ENCODE measurements at places on chromosomes 16 and 17.

DNA sequence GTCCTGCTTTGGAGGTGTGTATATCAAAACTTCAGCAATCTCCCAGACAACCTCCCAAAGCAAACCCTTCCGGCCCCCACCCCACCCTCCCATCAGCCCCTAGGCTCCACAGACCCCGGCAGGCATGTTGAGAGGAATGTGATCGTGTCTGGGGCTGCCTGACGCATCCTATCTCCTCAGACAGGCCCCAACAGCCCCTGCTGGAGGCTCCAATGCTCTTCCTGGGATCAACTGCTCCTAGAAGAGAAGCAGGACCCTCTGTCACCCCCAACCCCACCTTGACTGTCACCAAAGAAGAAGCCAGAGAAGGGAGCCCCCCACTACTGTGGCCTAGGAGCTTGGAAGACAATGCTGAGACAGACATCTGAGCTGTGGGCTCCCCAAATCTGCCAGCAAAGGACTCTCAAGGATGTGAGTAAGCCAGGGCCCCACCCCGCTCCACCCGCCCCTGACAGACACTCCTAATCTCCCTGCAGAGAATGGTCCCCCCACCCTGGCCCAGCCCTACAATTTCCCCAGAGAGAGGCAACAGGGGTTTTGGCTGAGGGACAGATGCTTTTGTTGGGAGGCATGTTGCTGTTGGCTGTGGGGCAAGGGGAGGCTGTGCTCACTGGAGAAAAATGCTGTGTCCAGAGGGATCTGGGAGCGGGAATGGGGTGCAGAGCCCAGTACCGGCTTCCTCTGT is 1.6 kb upstream of the KRT14 start:
- DNase-seq, result no peak

GRCh38 chr16:86020971-86021370 is 122.0 kb downstream of the IRF8 start:
- DNase-seq, result no peak

- DNase-seq, result peak; percentile 40
Observed at GRCh38 chr17:4678448-4679026, 25.4 kb downstream of the PELP1 start.

GRCh38 chr17:32719689-32720088 is 157.2 kb downstream of the MYO1D start:
- DNase-seq, result no peak

- DNase-seq, result no peak
Observed at GRCh38 chr17:41484920-41485904, 4.3 kb upstream of the KRT35 start.

DNA sequence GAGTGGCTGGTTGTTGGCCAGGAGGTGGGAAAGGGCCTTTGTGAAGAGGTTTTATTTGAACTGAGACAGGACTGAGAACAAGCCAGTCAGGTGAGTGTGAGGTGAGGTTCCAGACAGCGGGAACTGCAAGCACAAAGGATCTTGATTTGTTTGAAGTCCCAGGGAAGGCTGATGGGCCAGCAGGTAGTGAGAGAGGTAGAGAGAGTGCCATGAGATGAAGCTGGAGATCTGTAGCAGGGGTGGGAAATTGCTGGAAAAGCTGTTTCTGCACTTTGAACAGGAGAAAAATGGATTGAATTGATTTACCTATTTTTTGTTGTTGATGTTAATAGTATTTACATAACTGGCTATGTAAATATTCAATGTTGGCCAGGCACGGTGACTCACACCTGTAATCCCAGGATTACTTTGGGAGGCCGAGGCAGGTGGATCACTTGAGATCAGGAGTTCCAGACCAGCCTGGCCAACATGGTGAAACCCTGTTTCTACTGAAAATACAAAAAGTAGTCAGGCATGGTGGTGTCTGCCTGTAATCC is 7.7 kb upstream of the DCTPP1 start:
- DNase-seq, result no peak

GRCh38 chr17:74141612-74142011 is 61.9 kb upstream of the RPL38 start:
- DNase-seq, result no peak

DNA sequence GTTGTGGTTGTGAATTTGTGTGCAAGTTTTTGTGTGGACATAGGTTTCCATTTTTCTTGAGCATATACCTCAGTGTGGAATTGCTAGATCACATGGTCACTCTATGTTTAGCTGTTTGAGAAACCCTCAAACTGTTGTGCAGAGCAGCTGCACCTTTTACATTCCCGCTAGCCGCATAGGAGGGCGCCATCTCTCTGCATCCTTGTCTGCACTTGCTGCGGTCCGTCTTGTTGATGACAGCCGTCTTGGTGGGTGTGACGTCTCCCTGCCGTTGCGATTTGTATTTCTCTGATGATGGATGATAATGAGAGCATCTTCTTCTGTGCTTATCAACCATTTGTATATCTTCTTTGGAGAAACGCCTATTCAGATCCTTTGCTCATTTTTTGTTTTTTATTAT is 25.1 kb upstream of the IL17C start:
- no peak for DNase-seq

- DNase-seq, result no peak
Observed at GRCh38 chr17:5694551-5694950, 110.2 kb upstream of the NLRP1 start.

GRCh38 chr17:68714676-68715075 is 113.5 kb upstream of the FAM20A start:
- DNase-seq, result no peak

- no peak for DNase-seq
Observed at GRCh38 chr16:24611310-24611709, 71.9 kb downstream of the RBBP6 start.

DNA sequence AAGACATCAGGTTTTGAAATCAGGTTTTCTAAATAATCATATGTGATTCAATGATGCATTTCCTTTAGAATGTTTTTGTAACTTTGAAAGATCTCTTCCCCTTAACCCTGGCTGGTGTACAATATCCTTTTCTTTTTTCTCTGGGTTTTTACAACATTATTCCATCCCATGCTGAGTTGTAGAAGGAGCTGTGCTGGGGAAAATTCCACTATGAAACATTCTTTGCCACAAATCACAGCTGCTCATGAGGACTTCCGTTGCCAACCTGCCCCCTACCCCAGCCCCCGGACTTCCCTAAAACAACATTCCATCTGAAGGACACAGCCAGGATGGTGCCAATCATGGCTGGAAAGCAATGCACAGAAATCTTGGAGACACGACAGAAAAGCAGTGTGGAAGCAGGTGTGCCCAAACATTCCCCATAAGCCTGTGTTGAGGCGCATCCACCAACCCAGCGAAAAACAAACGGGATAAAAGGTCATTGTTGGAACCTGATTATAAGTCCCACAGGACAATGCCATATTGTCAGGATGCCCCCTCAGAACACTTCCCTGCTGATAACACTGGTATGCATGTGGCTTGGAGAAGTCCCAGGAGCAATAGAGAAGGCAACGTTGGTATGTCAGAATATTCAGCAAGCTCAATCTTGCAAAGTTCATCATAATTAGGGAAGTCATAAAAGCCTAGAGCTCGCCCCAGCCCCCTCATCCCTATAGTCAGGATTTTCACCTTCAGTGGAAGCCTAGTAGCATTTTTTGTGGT is 475.0 kb downstream of the HS3ST3B1 start:
- no peak for DNase-seq

- DNase-seq, result peak; percentile 32
Observed at GRCh38 chr17:6651919-6652452, 424 bp downstream of the C17orf100 start.

DNA sequence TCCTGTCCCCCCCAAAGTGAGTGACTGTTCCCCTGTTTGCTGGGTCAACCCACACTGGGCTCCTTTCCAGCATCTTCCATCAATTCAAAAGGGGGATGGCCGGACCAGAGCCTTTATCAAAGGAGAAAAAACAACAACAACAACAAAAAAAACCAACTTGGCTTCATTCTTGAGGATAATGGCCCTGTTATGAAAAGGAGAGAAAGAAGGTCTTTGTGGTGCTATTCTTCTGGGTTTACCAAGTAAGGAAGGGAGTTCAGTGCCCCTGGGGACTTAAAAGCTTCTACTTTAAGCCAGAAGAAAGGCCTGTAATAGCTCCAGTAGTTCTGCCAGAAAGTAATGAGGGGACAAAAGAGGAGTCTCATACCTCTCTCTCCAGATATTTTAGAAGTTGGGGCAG is 71.5 kb downstream of the RGS9 start:
- DNase-seq, result no peak

DNA sequence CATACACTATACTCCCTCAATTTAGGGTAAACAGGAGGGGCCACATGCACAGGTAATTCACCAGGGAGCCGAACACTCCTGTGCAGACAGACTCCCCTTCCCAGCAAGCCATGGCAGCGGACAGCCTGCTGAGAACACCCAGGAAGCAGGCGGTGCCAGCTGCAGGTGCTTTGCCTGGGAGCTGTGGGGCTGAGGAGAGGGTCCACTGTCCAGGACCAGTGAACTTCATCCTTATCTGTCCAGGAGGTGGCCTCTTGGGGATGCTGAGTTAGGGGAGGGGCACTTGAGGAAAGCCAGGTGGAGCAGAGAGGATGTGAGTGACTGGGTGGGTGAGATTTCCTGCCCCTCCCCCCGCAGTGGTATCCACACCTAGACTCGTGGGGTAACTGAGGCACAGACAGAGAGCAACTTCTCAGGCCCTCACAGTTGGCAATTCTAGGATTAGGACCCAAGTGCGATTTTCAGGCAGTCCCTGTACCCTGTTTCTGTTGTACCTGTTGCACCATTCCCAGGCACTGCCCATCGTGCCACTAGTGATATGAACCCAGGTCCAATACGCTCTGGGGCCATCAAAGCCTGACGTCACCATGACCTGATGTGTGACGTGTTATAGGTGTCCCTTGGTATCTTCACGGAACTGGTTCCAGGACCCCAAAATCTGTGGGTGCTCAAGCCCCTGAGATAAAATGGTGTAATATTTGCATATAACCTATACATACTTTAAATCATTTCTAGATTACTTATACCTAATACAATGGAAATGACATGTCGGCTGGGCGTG is 1.2 kb downstream of the GRN start:
- DNase-seq, result no peak

DNA sequence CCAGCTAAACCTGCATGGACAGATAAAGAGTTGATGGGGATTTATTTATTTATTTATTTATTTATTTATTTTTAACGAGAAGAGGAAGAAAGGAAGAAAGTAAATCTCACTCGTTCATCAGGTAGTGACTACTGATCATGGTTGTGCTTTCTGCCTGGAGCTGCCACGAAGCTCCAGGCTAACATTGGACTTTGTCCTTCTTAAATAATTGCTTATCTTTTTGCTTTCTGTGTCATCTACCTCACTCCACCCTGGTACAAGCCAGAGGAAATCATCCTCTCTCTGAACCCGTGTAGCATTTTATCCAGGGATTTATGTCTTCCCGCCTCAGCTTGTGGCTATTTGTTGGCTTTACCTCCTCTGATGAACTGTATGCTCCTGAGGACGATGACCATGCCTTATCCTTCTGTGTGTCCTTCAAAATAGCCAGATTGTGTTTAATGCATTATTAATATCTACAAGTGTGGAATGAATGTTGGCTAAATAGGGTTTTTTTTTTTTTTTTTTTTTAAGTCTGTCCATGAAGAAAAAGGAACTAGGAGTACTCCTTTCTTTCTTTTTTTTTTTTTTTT is 8.0 kb upstream of the SLC12A3 start:
- DNase-seq, result no peak

GRCh38 chr17:59361916-59362810 is 30.7 kb downstream of the YPEL2 start:
- DNase-seq, result no peak

- DNase-seq, result no peak
Observed at GRCh38 chr17:11999696-12000095, 2.4 kb upstream of the ZNF18 start.

DNA sequence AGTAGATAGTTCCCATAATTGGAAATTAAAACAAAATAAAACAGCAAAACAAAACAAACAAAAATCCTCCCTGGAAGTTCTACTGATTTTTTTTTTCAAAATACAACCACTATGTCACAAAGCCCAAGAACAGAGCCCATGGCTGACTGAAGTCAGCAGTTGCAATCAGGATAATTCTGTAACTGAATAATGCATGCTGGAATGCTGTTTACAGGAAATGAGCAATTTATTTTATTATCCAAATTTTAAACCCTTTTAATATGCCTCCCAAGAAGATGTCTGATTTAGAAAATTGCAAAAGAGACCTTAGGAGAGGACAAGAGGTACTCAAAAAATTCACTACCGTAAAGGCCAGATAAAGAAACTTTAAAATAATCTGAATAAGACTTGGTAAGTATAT is 578.2 kb downstream of the TOX3 start:
- DNase-seq, result no peak

- no peak for DNase-seq
Observed at GRCh38 chr17:66840061-66840460, 5.1 kb downstream of the CACNG5 start.

DNA sequence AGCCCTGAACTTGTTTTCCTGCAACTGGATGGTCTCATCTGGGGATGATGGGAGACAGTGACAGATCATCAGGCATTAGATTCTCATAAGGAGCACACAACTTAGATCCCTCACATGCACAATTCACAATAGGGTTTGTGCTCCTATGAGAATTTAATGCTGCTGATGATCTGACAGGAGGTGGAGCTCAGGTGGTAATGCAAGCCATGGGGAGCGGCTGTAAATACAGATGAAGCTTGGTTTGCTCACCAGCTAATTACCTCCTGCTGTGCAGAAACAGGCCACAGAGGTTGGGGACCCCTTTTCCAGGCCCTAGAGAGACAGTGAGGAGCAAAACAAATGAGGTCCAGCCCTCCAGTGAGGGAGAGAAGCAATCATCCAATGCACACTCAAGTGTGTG is 168.6 kb downstream of the RGS9 start:
- no peak for DNase-seq

DNA sequence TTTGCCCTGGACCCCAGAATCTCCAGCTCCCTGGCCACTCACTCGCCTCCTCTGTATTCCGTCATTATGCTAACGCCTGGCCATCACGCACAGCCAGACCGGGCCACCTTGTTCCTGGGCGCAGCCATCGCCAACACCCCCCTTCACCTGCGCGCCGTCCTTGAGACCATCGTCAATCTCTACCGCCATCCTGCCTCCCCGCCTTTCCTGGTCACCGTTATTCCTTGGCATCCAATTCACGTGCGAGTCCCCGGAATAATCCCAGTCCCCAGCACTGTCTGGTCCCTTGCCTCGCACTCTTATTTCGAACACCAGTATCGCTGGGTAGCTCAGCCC is 541 bp downstream of the VKORC1 start:
- DNase-seq, result no peak

DNA sequence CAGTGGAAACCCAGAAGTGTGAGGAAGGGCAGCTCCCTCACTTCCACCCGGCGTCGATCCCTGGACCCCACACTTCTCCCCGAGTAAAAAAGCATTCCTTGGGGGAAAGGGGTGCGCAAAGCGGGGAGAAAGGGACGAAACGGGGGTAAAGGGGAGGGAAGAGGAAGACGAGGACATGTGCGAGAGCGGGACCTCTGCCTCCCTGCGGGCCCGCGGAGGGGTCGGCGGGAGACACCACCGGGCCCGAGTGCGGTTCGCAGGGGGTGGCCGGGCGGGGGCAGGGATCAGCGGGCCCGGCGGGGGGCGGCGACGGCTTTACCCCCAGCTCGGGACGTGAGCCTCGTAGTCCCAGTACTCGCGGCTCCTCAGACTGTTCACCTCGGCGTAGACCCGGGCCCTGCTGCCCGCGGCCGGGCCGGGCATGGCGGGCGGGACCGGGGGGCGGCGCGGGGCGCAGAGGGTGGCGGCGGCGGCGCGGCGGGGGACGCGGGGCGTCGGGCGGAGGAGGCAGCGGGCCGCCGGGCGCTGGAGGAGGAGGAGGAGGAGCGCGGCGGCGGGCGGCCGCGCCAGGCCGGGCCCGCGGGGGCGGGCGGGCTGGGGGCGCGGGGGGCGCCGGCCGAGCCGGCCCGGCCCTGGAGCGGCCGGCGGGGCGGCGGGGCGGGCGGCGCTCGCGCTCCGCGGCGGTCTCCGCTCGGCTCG is 443 bp downstream of the CSNK2A2 start:
- no peak for DNase-seq
